ENCODE measurements at places on chromosomes 12 and 14.

DNA sequence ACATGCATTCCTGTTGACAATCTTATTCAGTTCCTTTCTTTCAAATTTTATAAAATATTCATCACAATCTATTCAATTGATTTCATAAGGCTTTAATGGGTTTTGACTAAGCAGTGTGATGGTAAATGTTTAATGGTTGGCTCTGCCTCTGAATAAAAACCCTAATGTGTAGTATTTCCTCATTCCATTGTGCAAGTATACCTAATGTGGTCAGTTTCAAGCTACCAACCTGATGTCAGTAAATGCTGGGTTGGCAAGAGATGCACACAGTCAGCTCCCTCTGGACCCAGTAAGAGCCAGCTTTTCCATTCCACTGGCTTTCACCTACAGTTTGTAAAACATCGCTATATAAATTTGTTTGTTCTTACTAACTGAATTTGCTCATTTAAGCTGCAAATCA, 53.9 kb downstream of the METTL25 start:
- DNase-seq, result no peak

DNA sequence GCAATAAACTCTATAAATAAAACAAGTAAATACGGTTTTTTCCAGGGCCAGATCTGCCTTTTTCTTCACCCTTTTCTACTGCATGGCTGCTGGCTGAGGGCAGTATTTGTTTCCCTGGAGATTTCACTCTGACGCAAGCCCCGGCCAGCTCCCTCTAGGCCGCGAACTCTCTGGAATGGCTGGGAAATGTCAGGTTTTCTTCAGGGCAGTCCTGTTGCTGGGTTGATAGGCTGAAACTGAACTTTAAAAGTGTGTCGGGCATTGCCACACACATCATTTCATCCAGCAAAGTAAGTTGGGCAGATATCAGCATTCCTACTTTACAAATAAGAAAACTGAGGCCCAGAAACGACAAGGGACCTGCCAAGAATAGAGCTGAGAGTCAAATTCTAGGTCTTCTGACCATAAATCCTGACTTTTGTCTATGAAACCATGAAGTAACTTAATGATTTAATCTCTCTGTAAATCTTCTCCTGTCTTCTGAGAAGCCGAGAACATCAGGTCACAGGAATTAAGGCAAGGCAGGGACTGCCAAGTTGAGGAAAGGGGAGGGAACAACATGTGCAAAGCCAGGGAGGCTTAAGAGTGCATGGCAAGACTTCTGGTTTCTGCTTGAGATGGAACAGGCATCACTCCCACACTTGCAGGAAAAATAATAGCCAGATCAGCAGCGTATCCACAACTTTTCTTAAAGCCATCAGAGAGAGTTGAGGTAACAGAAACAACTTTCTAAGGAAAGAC, 205.0 kb upstream of the CCDC196 start:
- DNase-seq, result no peak

- no peak for DNase-seq
These were observed 4.4 kb downstream of the TBX5 start for GRCh38 chr12:114401328-114402083.

GRCh38 chr14:80805136-80805535, 136.4 kb downstream of the CEP128 start:
- DNase-seq, result no peak

DNA sequence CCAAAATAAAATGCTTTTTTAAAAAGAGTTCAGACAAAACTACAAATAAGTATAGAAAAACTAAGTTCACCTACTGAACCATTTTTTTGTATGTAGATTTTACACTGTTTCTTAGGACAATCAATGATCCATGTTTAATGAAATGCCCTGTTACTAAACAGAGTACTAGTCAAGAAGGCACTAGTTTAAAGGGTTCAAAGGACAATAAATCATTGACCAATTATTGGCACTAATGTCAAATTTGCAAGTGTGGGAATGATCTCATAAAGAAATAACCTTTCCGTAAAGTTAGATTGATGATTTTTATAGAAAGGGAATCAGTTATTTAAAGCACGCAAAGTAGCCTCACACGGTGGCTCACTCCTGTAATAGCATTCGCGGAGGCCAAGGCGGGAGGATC, 4.2 kb downstream of the DNAI7 start:
- no peak for DNase-seq

GRCh38 chr14:91837076-91837475, 30.3 kb downstream of the TC2N start:
- no peak for DNase-seq

GRCh38 chr14:97071177-97071576, 274.0 kb downstream of the VRK1 start:
- DNase-seq, result no peak

- no peak for DNase-seq
These were observed at the start of gene NAV3 for GRCh38 chr12:77830583-77831351. Gene NAV3, plus strand, starts transcription at chr12:77830894. Its CDS starts 568 bp downstream, at chr12:77831462.
